ENCODE measurements at places on chromosomes 1 and 21.

DNA sequence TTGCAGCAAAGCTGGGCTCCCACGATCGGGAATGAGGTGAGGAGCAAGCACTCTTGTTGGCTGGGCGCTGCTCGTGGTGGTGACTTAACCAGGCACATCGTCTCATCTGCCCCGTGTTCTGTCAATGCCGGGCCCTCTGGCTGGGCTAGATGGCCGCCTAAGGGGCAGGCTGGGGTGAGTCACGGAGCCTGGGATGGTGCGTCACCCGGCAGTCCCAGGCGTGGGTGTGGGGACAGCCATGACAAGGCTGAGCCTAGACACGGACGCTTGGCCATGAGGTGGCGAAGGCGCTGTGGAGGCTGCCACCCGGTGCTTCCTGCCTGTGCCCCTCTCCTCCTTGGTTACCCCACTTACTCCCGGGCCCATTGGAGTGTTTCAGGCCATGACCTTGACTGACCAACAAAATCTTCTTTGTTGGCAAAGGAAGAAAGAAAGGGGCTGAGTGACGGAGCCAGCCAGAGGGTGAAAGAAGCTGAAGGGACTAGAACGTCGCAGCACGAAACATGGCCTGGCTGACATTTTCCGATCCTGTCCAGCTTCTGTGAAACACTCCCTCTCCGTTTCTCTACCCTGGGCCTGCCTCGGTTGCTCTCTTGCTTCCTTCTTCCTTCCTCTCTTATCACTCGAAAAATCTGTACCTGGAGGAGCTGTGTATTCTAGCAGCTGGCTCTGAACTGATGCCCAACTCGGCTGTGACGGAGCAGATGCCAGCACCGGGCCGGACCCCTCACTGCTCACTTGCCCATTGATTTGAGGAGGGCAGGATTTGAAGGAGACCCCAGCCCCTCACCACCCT is 596 bp downstream of the CD247 start:
- DNase-seq, result peak; percentile 92

GRCh38 chr1:217569021-217569420 is 61.9 kb downstream of the GPATCH2 start:
- no peak for DNase-seq

DNA sequence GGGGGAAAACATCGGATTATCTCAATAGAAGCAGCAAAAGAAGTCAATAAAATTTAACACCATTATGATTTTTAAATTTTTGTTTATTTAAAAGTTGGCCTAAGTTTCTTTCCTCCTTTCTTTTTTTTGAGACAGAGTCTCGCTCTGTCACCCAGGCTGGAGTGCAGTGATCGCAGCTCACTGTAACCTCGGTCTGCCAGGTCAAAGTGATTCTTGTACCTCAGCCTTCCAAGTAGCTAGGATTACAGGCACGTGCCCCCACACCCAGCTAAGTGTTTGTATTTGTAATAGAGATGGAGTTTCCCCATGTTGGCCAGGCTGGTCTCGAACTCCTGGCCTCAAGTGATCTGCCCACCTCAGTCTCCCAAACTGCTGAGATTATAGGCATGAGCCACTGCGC is 20.9 kb downstream of the SLC2A5 start:
- DNase-seq, result no peak

DNA sequence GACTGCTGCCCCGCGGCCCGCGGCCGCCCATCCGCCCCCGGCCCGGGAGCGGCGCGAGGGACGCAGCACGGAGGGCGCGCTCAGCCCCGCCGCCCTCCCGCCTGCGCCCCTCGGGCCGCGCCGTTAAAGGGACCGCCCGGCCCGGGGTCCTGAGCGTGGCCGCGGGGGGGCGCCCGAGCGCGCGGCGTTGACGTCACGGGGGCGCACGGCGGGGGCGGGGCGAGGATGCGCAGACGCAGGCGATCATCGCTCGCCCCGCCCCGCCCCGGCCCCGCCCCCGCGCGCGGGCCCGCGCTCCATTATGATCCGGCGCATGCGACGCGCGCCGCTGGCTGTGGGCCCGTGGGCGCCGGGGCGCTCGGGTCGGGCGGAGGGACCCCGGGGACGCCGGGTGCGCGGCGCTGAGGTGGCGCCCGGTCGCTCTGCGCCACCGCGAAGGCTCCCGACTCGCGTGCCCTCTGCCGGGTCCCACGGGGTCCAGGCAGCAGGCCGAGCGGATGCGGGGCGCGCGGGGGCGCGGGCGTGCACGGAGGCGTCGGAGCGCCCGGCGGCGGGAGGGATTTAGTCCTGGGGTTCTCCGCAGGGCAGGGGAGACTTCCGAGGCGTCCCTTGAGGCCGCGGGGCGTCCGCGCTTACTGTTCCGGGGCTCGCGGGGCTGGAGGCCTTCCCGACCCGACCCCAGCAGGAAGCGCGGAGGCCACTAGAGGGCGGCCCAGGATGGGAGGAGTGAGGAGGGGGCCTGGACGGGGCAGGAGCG is at the start of gene DVL1:
Gene DVL1 (minus strand): TSS at position 163 of the 757 bp plus-strand sequence. CDS start 353 bp downstream, outside the sequence.
- DNase-seq, result peak; percentile 55

- DNase-seq, result no peak
Observed at GRCh38 chr1:33429856-33430691, 821 bp downstream of the PHC2 start.

GRCh38 chr1:159859767-159860322 is 2.6 kb downstream of the VSIG8 start:
- no peak for DNase-seq

- DNase-seq, result no peak
Observed at GRCh38 chr21:38123626-38124025, 133.2 kb upstream of the KCNJ15 start.

DNA sequence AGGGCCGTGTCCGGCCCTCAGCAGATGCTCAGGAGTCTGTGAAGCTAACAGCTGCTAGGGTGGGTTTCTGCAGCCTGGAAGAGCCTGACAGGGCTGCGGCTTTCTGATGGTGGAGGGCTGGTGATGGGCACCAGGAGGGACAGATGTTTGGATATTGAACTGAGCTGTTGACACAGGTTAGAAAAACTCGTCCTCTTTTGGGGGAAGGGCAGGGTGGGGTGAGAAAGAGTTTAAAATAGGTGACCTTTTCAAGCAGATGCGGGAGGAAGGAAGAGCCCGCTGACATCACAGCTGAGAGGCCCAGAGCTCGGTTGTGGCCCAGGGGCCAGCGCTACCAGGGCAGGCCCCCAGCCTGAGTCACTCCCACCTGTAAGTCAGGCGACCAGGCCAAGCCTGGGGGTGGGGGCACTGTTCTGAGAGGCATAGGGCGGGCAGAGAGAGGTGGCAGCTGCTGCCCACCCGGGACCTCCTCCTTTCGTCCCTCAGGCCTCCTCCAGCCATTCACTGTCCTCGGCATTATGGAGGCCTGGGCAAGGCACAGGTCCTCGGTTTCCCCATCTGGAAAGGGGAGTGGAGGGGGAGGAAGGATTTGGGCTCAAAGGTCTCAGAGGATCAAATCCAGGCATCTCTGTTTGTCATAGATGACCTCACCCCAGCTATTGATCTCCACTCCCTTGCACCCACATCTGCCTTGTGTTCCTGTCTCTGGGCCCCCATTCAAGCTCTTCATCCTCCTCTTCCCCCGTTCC is 32.3 kb upstream of the ID3 start:
- peak; percentile 41 for DNase-seq

DNA sequence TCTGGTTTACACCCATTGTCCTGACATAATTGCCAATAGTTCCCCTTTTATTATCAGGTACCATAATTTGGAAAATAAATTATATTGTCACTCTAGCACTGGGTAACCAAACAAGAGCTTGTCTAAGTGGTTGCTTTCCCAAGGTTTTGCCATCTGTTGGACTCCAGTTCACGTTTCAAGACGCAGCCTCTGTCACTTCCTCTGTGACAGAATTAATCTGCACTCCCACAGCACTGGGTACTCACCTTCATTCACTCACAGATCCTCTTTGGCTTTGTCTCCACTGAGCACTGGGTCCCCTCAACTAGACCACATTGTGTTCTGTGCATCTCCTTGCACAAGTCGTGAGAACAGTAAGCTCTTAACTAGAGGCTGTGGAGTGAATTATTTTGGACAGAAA is 123.6 kb upstream of the JUN start:
- DNase-seq, result no peak

GRCh38 chr21:45403825-45404729 is 888 bp upstream of the COL18A1 start:
- no peak for DNase-seq

- no peak for DNase-seq
Observed at GRCh38 chr1:235545292-235545930, 41.2 kb upstream of the B3GALNT2 start.
